HT1080 (cell line): ENCODE measurements at places on chromosomes 12 and 14. TPM values are rescaled to one million over a fixed set of nuclear protein-coding genes. Genes with fewer than 3 reads are reported as not detected.

- no peak for DNase-seq
Measured at GRCh38 chr14:22282949-22283348, 306.1 kb downstream of the DAD1 start.

GRCh38 chr14:45610318-45610717 is 357.3 kb upstream of the MIS18BP1 start:
- peak; percentile 23 for DNase-seq

DNA sequence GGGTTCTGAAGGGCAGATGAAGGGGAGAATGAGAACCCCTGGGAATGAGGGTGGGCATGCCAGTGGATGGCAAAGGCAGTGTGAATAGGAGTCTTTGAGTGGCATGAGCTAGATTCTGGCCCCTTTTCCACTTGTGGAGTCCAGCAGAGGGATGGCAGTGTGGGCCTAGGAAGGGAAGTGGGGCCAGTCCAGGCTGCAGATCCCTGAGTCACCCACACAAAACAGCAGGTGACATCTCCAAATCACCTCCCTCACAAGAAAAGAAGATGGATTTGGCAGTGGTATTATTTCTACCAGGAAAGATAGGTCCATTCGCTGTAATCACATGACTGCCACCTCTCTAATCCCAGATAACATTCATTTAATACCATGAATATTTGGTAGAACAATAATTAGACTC is 151.3 kb downstream of the TTC7B start:
- DNase-seq: no peak

DNA sequence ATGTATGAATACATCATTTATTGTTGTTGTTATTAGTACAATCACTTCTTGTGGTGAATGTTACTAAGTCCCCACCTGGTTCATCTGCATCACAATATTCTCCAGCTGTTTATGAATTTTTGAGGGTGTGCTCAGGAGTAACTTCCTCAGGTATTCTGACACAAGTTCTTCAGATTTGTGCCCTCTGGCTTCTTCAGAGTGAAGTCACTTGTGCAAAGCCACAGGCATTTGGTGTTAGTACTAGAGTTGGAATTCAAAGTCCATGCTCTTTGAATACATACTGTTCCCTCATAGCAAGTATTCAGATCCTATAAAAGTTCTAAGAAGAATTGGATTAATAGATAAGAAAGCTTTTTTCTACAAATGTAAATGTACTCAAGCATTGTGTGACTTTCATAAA is 150.3 kb upstream of the AVPR1A start:
- DNase-seq: no peak

DNA sequence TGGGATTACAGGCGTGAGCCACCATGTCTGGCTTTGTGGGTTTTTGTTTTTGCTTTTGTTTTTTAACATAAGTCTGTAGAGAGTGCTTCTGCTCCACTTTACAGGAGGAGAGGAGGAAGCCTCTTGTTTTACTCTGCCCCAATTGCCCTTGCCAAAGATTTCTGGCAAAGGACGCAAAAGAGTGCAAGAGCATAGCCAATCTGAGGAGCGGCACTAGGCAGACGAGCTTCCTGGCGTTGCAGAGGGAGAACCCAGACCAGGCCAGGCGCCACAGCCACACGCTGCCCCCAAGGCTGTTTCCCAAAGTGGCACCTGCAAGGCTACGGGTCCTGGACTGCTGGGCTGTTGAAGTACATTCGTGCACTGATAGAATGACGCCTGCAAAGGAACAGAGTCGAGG is 96.2 kb downstream of the BBS10 start:
- no peak for DNase-seq

GRCh38 chr14:94313991-94314655 is 9.0 kb downstream of the SERPINA6 start:
- DNase-seq: peak; percentile 44

DNA sequence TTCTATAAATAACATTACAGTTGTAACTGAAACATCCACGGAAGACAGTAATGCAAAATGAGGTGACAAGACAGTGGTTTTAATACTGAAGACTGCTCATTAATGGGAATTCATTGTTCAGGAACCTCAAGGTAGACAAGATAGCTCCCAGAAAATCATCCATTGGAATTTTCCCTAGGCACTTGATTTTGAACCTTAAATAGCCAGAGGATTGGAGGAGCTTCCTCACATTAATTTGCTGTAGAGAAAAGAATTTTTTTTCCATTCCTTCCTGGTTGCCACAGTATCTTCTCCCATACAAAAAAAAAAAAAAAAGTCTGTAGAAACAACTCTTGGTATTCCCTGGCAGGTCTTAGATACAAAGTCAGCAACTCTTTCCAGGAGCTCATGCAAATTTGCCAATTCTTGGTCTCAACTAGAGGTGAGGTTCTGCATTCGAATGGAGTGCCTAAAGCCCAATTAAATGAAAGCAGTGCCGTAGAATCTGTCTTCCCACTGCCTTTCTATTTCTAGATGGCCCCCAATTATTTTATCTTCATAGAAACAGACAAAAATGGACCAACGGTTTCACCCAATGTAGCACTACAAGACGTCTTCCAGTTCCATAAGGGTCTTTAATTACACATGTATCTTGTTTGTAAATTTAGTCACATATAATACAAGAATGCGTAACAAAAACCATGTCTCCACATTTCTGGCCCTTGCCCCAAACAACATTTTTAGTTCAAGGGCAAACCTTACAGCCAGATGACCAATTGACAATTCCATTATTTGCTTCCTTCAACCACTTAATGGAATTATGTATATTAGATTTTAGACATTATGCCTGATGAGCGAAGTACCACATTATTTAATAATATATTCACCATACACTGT is 13.5 kb downstream of the SLC38A2 start:
- DNase-seq: no peak

DNA sequence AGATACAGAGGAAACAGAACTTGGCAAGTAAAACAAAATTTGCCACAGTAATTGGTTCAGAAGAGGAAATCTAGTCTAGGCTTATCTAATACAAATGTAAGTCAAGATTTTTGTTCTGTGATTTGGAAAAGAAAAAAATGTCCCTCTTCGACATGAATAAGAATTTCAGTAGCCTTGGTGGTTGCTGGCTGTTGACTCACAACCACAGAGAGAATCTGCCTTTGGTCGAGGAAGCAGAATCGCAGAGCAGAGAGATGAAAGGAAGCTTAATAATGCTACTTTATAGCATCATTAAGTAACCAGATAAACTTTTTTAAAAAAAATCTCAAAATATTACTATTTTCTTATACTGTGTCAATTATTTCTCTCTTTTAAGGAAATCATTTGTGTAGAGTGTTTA is 1096.6 kb downstream of the FLRT2 start:
- DNase-seq: no peak

- DNase-seq: no peak
Measured at GRCh38 chr12:77599782-77600467, 230.8 kb upstream of the NAV3 start.

GRCh38 chr12:2274733-2275132 is 221.9 kb downstream of the CACNA1C start:
- no peak for DNase-seq

DNA sequence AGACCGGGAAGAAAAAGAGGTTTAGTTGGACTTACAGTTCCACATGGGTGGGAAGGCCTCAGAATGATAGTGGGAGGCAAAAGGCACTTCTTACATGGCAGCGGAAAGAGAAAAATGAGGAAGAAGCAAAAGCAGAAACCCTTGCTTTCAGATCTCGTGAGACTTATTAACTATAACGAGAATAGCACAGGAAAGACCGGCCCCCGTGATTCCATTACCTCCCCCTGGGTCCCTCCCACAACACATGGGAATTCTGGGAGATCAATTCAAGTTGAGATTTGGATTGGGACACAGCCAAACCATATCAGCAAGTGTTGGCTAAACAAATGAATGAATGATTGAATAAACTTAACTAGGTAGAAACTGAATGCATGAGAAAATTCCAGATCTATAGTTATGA is 85.3 kb upstream of the PARP11 start:
- no peak for DNase-seq

- DNase-seq: no peak
Measured at GRCh38 chr14:42299692-42300091, 693.0 kb downstream of the LRFN5 start.

DNA sequence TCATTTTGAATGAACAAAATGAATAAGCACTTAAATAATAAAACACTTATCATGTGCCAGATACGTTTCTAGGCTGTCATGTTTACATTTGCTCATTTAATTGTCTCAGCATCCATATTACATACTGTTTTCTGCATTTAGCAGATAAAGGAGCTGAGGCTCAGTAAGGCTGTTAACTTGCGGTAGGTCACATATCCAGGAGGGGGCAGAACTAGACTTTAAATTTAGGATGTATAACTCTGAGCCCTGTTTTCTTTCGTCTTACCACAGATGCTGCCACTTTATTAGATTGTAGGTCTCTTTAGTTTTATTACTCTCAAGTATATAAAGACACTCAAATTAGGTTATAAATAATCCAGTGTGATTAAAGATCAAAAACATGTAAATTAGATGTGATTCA is 17.7 kb downstream of the IRAK4 start:
- peak; percentile 21 for DNase-seq

DNA sequence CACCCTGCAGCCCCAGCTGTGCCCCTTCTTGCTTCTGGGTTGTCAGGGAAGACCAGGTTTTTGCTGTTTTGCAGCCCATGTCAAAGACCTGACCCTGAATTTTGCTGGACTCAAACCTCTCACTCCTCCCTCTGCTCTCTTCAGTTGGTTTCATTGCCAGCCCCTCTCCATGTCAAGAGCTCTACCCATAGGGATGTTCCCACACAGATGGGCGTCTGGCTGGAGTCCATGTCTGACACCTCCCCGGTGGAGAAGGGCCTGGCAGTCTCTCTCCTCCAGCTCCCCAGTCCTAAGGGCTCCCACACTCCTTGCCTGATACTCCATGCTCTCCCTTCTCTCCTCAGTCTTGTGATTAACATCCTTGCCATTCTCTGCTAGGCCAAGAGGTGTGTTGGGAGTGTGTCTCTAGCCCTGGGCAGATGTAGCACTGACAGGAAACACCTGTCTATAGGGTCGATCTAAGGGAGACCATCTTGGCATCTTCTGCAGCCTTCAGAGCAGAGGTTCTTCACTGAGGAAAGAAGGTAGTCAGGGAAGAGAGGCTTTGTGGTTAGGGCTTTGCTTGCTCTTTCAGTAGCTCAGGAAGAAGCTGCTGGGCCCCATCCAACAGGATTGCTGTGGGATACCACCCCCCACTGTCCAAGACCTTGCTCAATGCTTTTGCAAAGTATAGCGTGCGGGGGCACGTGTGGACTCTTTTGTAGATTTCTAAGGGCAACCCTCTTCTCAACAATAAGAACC is 4.7 kb downstream of the ASIC1 start:
- DNase-seq: peak; percentile 20

The FGF6 gene
- total RNA-seq: not detected in 2 replicates

The FAIM2 gene
- not detected in 2 replicates for total RNA-seq

The SLC39A2 gene
- total RNA-seq: 0.05 TPM in 1 of 2 replicates, not detected in the other

The PTPN21 gene
- 2.6 and 3.8 TPM in 2 replicates for total RNA-seq

The CAPZA3 gene
- total RNA-seq: not detected in 2 replicates

The WSCD2 gene
- not detected in 2 replicates for total RNA-seq

The TTC8 gene
- total RNA-seq: 15.2 and 21.5 TPM in 2 replicates

The PAX9 gene
- 1.8 and 2.2 TPM in 2 replicates for total RNA-seq
